Caco-2 (cell line): ENCODE measurements at places on chromosomes 5 and 9.

GRCh38 chr5:156329171-156329611, 2.2 kb downstream of the SGCD start:
- DNase-seq: no peak

DNA sequence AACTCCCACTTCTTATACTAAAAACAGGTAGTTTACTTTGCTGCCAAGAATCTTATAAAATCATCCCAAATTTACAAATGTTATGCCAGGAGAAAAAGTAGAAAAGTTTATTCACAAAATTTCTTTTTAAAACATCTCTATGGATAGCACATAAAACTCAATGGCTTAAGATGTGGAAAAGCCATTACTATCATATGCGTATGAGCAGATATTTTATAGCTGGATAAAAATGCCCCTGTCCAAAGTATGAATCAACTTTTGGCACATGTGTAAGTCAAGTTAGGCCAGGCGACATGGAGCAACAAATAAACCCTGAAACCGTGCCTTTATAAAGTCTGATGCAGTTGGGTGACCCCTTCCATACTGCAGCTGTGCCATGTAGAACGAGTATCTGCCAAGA, 38.6 kb upstream of the FBP1 start:
- DNase-seq: no peak

- DNase-seq: no peak
Measured at GRCh38 chr9:128358861-128359260, 12.3 kb upstream of the URM1 start.

DNA sequence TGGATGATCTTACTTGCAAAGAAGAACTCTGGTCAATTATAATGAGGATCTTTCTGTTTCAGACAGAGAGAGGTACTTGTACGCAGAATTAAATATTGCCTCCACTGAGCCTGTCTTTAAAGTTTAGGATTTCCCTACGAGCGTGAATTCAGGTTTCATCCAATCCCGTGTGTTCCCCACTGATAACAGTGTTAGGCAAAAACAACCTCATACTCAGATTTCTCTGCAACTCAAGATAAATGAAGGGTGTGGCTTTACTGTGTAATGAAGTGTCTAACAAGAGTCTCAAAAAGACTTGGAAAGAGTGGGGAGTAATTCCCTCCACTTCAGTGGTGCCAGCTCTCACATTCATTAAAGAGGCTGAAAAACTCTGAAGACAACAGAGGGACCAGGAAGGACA, 53.2 kb upstream of the ACO1 start:
- no peak for DNase-seq

- DNase-seq: no peak
Measured at GRCh38 chr9:88737876-88738275, 202.9 kb downstream of the NXNL2 start.

- no peak for DNase-seq
Measured at GRCh38 chr5:21254161-21254560, 1266.2 kb upstream of the CDH18 start.

GRCh38 chr5:150310246-150310645, 7.5 kb upstream of the ARSI start:
- no peak for DNase-seq

DNA sequence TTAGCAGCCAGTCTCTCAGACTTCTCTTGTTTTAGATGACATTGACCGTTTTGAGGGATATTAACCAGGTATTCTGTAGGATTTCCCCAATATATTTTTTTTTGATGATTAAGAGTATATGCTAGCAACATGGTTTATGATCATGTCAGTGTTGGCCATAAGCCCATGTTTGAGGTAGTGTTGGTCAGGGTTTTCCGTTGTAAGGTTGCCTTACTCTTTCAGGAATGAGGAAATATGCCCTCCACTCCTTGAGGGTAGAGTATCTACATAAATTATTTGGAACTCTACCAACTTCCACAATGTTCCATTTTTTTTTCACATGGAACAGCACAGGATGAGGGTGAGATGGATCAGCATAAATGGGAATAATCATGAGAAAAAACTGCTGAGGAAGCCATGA, 188.4 kb upstream of the PRDM9 start:
- no peak for DNase-seq

- DNase-seq: no peak
Measured at GRCh38 chr9:17795744-17796143, 216.9 kb downstream of the SH3GL2 start.

DNA sequence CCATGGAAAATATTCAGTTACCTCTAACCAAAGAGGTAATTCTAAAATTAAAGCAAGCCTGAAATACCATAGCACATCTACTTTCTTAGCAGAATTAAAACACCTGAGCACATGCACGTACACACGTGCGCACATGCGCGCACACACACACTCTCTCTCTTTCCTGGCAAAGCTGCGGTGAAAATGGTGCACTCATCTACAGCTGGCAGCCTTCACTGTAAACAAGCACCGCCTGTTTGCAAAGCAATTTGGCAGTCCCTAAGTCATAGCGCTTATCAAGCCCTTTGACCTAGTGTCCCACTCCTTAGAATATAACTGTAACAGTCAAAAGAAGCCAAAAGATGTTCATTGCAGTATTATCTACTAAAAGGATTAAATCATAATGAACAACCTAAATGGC, 278.7 kb downstream of the DENND1A start:
- no peak for DNase-seq

DNA sequence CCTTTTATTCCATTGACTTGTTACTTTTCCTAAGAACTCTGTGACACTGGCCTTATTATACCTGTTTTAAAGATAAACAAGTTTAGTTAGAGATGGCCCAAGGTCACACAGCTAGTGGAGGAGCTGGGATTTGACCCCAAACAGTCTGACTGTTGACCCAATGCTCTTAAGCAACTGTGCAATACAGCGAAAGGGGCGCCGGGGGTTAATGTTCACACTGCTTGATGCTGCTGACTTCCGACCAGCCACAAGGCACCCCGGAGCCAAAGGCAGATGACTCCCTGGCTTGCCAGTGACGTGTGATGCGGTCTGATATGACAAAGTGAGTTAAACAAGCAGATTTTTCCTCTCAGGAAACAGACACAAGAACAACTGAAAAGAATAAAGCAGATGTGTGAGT, 23.9 kb downstream of the PIK3R1 start:
- DNase-seq: peak; percentile 30

DNA sequence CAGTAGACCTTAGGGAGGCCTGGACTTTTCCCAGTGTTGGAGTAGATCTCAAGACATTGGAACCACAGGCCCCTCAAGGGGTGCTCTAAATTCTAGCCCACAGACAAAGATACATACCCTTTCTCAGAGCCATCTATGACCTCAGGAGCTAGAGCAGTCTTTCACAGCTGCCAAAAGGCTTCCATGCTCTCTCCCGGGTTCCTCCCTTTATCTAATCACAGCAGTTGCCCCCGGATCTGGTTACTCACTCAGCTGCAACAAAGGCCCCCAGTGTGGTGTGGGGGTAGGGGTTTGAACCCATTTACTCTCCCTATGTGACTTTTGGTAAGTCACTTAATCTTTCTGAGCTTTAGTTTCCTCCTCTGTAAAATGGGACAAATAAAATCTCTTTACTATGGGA, 27.0 kb downstream of the POU4F3 start:
- DNase-seq: no peak

- no peak for DNase-seq
Measured at GRCh38 chr9:5438301-5439162, 807 bp upstream of the PLGRKT start.

GRCh38 chr9:7287986-7288385, 511.6 kb downstream of the DMAC1 start:
- no peak for DNase-seq

- no peak for DNase-seq
Measured at GRCh38 chr5:90383903-90384302, 25.7 kb downstream of the CETN3 start.

DNA sequence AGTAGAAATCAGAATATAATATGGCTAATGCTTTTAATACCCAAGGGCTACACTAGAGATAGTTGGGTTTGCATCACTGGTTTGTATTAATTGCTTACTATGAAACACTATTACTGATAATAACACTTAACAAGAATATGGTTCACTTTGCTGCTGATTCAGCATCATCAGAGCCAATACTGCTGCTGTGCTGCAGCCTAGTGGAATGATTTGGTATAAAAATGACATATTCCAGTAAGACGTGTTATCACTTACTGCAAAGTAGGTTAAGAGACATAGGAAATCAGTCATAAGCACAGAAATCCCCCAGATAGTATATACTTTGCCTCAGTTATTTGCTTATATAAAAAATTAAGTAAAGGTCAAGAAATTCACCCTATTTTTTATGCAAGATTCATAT, 2.8 kb downstream of the CDH10 start:
- peak; percentile 25 for DNase-seq

DNA sequence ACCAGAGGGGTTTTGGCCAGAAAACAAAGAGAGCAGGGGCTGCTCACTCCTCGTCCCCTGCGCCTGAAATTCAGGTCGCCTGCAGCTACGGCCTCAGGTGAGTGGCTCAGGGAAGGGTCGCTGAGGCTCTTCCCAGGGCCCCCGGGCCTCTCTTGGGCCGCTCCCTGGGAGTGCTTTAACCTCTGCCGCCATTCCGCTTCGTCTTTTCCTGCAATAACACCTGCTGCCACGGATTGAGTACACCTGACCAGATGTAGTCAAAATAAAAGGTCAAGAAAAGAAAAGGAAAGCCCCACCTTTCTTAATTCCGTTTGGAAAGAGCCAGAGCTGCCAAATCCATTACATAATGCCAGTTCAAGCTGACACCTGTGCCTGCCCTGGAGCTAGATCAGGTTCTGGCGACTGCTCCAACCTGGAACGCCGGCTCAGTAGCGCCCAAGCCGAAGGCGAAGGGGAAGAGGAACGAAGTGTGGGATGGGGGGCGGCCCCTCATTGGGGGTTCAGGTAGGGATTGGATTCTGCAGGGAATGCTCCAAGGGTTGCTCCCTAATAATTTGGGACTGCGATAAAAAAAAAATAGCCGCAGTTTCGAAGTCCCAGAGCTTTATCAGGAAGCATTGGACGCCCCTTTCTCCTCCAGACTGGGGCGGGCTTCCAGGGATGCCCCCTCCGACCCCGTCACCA, 193.9 kb downstream of the MEF2C start:
- no peak for DNase-seq

DNA sequence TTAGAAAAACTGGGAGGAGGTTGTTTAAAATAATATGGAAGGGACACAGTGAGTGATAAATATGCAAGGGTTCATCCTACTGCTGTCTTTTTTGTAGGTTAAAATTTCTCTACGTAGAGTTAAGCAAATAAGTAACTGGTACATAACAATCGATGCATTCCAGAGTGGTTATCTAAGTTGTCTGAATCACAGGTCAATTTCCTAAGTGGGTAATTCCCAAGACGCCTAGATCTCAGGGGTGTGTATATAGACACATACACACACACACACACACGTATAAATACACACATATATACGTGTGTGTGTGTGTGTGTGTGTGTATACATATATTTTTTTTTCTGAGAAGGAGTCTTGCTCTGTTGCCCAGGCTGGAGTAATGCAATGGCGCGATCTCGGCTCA, 22.3 kb downstream of the CAAP1 start:
- no peak for DNase-seq

- DNase-seq: no peak
Measured at GRCh38 chr5:60598424-60598823, 101.5 kb downstream of the DEPDC1B start.

DNA sequence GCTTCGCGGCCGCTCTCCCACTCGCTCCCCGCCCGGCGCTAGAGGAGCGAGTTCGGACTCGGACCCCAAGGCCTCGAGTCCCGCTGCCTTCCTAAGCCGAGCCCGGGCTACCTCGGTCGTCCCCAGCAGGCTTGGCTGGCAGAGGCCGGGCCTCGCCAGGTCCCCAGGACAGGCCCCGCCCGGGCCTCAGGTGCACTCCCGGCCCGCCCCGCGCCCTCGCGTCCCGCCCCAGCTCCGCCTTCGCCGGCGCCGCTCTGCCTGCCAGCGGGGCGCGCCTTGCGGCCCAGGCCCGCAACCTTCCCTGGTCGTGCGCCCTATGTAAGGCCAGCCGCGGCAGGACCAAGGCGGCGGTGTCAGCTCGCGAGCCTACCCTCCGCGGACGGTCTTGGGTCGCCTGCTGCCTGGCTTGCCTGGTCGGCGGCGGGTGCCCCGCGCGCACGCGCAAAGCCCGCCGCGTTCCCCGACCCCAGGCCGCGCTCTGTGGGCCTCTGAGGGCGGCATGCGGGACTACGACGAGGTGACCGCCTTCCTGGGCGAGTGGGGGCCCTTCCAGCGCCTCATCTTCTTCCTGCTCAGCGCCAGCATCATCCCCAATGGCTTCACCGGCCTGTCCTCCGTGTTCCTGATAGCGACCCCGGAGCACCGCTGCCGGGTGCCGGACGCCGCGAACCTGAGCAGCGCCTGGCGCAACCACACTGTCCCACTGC, at the start of gene SLC22A5:
SLC22A5 (plus strand) TSS at position 237 of the 707 bp plus-strand sequence; CDS start at position 500, 263 bp downstream.
- DNase-seq: peak; percentile 90

- DNase-seq: no peak
Measured at GRCh38 chr5:91059409-91059808, 323.7 kb downstream of the ARRDC3 start.

DNA sequence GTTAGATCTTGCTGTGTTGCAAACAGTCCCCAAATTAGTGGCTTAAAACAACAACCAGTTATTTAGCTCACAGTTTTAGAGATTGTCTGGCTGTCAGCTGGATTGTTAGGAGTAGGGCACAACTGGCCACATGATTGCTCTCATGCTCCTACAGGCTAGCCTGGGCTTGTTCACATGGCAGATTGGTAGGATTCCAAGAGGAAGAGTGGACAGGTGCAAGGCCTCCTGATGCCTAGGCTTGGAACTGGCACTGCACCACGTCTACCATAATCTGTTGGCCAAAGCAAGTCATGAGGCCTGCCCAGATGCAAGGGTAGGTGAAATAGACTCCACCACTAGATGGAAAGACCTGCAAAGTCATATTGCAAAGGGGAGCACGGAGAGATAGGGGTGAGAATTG, 76.4 kb downstream of the ACER2 start:
- no peak for DNase-seq

DNA sequence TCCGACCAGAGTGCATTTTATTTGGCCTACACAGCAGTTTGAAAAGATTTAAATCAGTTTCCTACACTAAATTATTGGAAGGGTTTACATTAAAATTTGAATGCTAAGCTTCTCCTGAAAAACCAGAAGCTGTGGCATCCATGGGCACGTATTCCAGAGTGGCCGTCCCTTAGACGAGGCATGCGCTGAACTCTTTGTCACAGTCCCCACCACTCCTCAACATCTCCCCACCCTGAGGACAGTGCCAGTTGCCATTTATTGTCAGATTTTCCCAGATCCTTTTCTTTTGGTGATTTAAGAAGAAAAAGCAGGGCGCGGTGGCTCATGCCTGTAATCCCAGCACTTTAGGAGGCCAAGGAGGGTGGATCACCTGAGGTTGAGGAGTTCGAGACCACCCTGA, 39.9 kb upstream of the UNC5A start:
- no peak for DNase-seq

- DNase-seq: no peak
Measured at GRCh38 chr5:6505416-6505755, 56.7 kb downstream of the UBE2QL1 start.

GRCh38 chr5:134153657-134154056, 23.1 kb downstream of the SKP1 start:
- no peak for DNase-seq

- DNase-seq: no peak
Measured at GRCh38 chr9:127340721-127341120, 56.2 kb upstream of the SLC2A8 start.
